HS-27A (cell line): ENCODE measurements at places on chromosomes 12 and 14.
A peak's percentile ranks its signal among the peaks of the same experiment; 100 is the strongest.

DNA sequence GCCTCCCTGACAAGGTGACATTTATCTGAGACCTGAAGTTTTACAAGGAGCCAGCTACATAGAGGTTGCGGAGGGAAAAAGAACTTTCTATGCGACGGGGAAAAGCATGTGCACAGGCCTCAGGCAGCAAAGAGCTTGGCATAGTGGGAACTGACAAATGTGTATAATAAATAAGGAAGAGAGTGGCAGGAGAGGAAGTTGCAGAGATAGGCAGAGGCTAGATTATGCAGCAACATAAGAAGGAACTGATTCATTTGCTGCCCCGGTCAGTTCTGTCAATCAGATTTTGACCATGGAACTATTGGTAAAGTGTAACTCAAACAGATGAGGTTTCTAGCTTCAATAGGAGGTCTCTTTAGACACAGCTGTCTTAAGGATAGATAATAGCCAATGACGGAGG lies 33.7 kb upstream of the RIC8B start:
- no peak for DNase-seq

DNA sequence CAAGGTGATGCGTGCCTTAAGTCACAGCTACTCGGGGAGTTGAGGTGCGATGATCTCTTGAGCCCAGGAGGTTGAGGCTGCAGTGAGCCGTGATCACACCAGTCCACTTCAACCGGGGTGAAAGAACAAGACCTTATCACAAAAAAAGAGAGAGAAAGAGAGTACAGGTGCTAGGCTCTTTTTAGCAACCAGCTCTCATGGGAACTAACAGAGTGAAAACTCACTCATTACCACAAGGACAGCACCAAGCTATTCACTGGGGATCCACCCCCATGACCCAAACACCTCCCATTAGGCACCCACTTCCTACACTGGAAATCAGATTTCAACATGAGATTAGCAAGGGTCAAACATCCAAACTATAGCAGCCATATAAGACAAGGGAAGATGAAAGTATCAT lies 164.2 kb downstream of the NDUFA12 start:
- no peak for DNase-seq

DNA sequence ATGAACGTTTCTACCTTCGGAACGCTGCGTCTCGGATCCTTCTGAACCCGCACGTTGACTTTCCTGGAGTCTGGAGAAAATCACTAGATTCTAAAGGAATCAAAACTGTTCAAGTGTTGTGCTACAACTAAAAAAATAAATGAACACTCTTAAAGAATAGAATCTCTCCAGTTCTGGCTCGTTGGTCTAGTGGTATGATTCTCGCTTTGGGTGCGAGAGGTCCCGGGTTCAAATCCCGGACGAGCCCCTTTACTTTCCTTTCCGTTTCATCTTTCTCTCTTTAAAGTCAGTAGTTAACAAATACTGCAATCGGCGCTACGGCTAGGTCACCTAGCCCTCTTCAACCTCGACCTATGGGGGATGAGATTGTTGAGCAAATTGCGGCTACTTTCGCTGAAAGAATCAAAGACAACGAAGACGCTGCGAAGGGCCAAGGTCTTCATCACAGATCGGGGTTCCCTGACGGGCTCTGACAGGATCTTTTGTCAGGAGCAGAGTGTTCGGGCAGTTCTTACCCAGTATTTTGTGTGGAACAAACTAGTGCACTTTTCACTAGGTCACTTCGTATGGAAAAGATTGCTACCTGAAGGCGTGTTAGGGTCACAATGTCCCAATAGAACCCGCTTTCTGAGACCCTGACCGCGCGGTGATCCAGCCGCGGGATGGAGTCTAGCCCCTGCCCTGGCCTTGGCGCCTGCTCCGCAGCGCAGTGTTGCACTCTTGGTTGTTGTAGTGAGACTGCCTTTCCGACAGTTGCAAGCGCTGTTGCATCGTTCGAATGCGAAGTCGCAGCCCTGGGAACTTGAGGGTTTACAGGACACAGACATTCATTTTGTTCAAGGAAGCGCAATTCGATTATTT lies 8.4 kb downstream of the OR6S1 start:
- DNase-seq = peak; percentile 48

- DNase-seq = no peak
Measured at GRCh38 chr14:53285821-53286220, 132.7 kb upstream of the DDHD1 start.

GRCh38 chr14:100599981-100600380 lies 12.8 kb upstream of the BEGAIN start:
- DNase-seq = no peak

- peak; percentile 96 for DNase-seq
Measured at GRCh38 chr12:21073822-21074460, 57.1 kb upstream of the SLCO1B1 start.

- no peak for DNase-seq
Measured at GRCh38 chr12:105943525-105943924, 195.2 kb downstream of the NUAK1 start.

DNA sequence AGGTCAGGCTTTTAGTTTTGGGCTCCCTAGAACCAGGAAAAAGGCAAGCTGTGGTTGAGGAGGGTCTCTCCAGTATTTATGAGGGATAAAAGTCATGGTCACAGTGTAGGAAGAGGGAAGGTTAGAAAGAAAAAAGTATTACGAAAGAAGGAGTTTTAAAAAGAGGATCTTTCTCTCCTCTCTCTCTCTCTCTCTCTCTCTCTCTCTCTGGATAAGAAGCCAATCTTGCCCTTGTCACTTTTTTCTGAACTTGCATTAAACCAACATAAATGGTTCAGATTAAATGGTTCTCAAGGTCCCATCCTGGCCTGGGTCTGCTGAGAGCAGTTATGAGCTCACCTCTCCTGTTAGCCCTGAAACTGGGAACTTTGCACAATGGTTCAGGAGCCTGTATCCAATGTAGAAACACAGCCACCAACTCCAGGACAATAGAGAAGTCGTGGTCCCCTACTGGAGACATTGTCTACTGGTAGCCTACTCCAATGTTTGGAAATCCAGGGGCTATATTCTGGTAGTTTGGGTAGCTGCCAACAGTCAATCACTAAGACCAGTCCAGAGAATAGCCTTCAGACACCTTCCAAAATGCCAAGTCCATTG lies 131.9 kb downstream of the DAD1 start:
- no peak for DNase-seq

GRCh38 chr12:26422839-26423398 lies 227.5 kb downstream of the SSPN start:
- DNase-seq = no peak

DNA sequence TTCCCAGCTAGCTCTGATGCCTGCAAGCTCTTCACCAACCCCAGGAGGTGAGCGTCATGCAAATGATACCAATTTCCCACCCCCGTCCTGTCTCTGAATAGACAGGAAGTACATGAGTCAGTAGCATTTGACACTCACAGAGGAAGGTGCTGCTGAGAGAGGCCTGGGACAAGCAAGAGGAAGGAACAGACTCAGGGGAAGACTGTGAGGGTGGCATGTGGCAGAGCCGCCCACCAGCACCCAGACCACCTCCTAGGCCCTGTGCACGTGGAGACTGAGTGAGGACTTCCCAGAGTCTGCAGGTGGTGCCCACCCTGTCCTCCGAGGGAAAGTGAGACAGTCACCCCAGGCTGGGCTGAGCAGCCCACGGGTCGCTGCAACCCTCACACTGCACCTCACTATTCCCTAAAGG lies 199.5 kb upstream of the SFSWAP start:
- DNase-seq = no peak

DNA sequence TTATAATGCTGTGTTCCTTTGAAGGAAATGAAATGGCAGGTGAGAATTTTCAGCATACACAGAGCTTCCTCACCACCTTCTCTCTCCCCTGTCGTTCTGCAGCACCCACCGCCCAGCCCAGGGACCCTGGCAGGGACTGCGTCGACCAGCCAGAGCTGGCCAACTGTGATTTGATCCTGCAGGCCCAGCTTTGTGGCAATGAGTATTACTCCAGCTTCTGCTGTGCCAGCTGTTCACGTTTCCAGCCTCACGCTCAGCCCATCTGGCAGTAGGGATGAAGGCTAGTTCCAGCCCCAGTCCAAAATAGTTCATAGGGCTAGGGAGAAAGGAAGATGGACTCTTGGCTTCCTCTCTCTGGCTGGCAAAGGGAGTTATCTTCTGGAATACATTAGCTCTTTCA lies 35.1 kb downstream of the PAPLN start:
- no peak for DNase-seq

GRCh38 chr12:69999561-69999960 lies 174.5 kb downstream of the MYRFL start:
- no peak for DNase-seq

- peak; percentile 42 for DNase-seq
Measured at GRCh38 chr12:51980051-51980808, 26.5 kb upstream of the TAMALIN start.

GRCh38 chr14:33732175-33732574 lies 218.7 kb downstream of the EGLN3 start:
- DNase-seq = no peak

- no peak for DNase-seq
Measured at GRCh38 chr12:110074089-110074488, 25.8 kb upstream of the C12orf76 start.

- peak; percentile 3 for DNase-seq
Measured at GRCh38 chr14:21768116-21768874, 94.7 kb upstream of the OR4E1 start.

GRCh38 chr14:20556500-20557211 lies 4.2 kb downstream of the RNASE9 start:
- DNase-seq = no peak

- no peak for DNase-seq
Measured at GRCh38 chr12:10497602-10498001, 8.1 kb upstream of the EIF2S3B start.

DNA sequence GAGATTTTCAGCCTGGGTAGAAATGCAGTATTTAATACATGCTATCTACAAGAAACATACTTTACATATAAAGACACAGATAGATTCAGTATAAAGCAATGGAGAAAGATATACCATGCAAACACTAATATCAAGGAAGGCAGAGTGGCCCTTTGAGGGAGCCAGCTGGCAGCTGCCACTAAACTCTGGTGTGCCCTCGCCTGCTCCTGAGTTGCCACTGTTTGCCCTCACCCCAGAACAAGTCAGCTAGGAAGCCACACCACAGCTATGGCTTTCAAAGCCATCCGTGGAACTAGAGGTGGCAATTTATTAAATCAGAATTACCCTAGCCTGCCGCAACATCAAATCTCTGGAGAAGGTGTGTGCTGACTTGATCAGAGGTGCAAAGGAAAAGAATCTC lies 18.3 kb downstream of the PXN start:
- DNase-seq = no peak

DNA sequence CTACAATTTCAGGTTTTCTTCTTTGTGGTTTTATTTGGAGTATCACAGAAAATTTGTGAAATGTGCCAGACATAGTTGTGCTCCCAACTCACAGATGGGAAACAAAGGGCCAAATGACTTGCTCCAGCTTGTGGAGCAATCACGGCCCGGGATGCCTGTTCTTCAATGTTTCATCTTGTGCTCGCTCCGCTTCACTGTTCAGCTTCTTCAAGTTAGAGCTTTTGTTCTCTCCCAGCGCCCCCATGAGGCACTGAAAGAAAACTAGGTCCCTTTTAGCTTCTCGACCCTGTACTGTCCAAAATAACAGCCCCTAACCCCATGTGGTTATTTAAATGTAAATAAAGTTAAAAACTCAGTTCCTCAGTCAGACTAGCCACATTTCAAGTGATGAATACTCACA lies 187.9 kb upstream of the STXBP6 start:
- DNase-seq = no peak

DNA sequence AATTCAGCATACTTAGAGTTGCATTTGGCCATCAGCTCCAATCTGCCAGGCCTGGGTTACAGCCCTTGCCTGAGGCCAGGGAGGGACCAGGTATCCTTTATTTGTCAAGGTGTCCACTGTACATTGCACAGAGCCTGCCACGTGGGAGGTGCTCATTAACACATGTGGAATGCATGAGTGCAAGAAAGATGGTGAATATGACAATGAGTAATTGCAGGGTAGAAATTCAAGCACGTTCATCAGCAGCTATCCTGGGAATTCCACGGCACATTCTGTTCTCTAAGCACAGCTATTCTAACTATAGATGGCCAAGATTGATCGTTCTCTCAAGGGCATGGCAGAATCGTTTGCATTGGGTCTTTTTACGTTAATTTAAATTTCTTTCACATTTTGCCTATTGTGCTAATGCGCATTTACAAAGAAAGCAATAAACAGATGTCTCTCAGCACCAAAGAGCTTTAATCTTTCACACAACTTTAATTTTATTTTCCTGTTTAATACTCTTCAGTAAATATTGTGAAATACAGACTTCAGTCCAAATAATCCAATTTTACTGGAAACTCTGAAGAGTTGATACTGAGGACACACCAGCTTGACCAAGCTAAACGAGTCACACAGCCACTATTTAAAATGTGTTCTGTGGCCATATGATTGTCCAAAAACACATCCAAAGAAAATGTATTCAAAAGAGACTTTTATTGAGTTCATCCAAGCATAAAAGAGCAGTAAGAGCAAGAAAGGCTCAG lies 1025.7 kb upstream of the TMEM132C start:
- no peak for DNase-seq

GRCh38 chr12:57106021-57106708 lies 5.0 kb downstream of the STAT6 start:
- DNase-seq = no peak

GRCh38 chr14:89775946-89776345 lies 178.6 kb downstream of the EFCAB11 start:
- no peak for DNase-seq

DNA sequence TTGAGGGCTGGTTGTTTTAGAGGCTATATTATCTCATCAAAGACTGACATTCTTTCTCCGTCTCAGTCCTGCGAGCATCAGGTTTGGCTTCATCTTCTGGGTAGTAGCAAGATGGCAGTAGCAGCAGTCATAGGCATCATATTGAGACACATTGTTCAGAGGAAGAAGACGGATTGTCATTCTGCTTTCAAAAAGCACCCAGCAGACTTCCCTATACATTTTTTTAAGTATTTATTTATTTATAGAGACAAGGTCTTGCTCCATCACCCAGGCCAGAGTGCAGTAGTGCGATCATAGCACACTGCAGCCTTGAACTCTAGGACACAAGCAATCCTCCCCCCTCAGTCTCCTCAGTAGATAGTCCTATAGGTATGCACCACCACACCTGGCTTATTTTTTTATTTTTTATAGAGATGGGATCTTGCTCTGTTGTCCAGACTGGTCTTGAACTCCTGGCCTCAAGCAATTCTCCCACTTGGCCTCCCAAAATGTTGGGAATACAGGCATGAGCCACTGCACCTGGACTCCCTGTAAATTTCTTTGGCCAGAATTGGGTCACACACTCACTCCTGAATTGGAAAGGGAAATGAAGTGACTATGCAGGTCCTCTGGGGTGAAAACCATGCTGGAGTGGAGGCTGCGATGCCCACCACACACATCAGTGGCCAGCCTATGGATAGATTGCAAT lies 125.4 kb downstream of the SLC38A6 start:
- no peak for DNase-seq

GRCh38 chr12:41521872-41522379 lies 333.8 kb downstream of the PDZRN4 start:
- peak; percentile 27 for DNase-seq

GRCh38 chr14:67940486-67941455 lies 121.2 kb downstream of the RAD51B start:
- DNase-seq = peak; percentile 49
